Stimulated activated CD4-positive, alpha-beta T cell treated with anti-CD3 and anti-CD28 coated beads, TNF-alpha, amount 100 ng/mL, for 24 hours (primary cell): ENCODE measurements at places on chromosomes 5 and 9.

- no peak for DNase-seq
Observed at GRCh38 chr5:143562935-143563334, 159.4 kb upstream of the NR3C1 start.

GRCh38 chr5:16693879-16694278, 77.1 kb upstream of the RETREG1 start:
- no peak for DNase-seq

GRCh38 chr5:168282120-168282519, 9.3 kb upstream of the WWC1 start:
- DNase-seq = no peak

GRCh38 chr5:163534492-163535094, 29.2 kb downstream of the MAT2B start:
- no peak for DNase-seq

- no peak for DNase-seq
Observed at GRCh38 chr5:16727755-16728325, 111.0 kb upstream of the RETREG1 start.

- DNase-seq = no peak
Observed at GRCh38 chr5:87190687-87191086, 77.0 kb upstream of the RASA1 start.

DNA sequence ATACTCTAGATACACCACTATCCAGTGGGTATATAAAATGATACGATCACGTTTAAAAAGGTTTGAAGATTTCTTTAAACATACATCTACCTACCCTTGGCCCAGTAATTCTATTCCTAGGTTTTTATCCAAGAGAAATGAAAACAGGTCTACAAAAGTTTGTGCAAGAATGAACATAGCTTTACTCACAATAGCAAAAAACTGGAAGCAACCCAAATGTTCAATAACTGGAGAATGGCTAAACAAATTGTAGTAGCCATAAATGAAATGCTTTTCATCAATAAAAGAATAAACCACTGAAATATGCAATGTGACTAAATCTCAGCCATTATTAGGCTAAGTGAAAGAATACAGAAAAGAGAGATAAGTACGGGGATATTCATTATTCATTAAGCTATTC, 438.9 kb downstream of the ARHGEF28 start:
- no peak for DNase-seq

DNA sequence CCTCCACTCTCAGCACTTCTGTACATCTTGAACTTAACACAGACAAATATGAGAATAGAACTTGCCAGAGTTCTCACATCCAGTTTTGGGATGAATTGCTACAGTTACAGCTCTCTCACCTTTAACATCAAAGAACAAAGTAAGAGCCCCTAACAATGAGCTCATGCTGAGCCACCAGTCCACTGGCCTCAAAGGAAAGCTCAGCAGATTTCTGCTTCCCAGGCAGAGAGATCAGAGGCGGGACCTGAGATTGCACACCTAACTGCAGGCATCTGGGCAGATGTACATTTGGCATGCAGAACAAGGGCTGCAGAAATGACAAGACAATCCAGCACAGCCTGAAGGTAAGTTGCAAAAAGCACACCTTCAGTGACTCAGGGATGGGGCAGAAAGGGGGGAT, 300.9 kb downstream of the MRPS30 start:
- DNase-seq = no peak

GRCh38 chr9:83526901-83527300, 11.3 kb downstream of the FRMD3 start:
- DNase-seq = no peak

GRCh38 chr5:91170266-91170665, 212.9 kb downstream of the ARRDC3 start:
- DNase-seq = no peak

GRCh38 chr9:80994892-80995291, 694.5 kb downstream of the TLE1 start:
- no peak for DNase-seq

DNA sequence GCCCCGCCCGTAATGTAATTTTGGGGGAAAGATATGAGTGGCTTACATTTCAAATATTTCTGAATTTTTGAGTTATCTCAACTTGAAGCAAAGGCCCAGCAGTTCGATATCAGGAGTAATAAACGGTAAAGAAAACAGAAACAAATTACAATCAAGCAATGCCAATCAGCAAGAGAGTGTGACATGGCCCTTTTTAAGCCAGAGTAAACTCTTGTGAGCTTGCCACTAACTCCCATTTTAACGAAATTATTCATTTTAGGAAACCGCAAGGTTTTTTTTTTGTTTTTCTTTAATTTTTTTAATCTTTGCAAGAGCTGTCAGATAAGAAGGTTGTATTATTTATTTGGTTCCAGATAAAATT, 17.6 kb upstream of the CDK7 start:
- no peak for DNase-seq

GRCh38 chr9:98570055-98570454, 138.7 kb downstream of the GABBR2 start:
- DNase-seq = no peak

GRCh38 chr9:38020151-38021076, 48.6 kb downstream of the SHB start:
- DNase-seq = no peak

DNA sequence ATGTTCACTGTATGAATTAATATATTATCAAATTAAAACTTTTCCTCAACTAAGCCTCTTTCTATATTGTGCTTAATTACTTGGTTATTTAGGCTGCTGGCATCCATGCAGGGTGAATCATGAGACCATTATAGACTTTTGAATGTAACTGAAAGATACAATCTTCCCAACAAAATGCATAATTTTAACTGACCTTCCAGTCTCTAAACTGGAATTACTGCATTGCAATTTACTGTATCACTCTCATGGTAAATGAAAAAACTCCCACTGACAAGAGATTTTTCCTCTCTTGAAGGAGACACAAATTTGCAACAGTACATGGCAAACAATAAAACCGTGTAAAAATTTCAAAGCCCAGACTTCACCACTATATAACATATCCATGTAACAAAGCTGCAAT, 349.5 kb downstream of the DRD1 start:
- DNase-seq = no peak

GRCh38 chr9:121445986-121446385, 53.7 kb downstream of the GGTA1 start:
- DNase-seq = no peak

DNA sequence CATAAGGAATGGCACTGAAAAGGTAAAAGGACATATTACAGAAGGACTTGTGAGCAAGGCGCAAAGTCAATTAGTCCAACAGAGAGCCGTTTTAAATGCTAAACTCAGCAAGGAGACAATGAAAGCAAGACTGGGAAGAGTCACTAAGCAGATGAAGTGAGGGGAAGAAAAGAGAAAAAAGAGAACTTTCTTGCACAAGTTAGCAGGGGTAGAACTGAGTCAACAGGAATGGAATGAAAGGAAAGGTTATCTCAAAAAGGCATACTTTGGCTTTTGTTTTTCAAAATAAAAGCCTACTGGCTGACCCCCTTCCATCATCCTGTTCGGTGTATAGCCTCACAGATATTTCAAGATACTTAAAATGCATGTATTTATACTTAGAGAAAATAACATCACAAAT, 75.0 kb downstream of the NR6A1 start:
- DNase-seq = no peak

DNA sequence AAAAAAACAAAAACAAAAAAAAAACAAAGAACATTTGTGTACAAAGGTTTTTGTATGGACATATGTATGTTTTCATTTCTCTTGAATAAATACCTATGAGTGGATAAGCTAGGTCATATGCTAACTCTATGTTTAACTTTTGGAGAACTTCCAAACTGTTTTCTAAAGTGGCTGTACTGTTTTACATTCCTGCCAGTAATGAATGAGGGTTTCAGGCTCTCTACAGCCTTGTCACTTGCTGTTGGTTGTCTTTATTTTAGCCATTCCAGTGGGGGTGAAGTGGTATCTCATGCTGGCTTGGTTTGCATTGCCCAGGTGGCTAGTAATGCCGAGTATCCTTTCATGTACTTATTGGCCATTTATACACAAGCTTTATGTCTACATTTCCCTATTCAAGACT, 9.1 kb upstream of the TRIO start:
- DNase-seq = no peak

DNA sequence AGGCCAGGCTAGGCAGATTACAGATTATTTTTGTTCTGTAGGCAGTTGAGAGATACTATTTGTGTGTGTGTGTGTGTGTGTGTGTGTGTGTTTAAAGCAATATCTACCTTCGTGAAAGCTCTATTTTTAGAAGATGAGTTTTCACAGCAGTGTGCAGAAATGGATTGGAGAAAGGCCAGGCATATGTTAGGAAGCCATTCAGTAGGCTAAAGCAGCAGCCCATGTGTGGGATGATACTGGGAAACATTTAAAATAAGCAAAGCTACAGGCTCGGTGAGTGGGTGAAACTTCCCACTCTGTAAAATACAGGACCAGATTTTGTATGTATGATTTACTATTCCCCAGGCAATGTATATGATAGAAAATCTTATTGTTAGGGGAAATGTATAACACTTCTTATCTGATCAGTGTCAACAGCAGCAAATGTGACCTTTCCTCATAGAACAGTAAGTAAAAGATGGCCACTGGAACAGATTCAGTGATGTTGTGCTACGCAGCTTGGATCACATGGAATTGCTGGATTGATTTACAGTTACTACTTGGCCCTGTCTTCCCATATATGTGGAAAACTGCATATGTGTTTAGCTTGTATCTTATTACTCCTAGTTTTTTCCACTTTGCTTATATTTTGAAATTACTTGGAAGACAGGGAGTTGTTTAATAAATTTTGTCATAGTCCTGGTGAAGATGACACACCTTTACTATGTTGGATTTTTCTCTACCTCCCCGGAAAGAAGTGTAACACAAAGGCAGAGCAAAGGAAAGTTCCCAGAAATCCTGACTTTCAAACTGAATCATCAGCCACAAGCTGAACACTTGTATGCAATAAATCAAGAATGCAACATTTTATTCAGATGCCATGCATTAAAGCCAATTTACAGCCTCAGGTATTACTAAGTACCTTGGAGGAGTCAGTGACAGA, 1077.7 kb upstream of the SEMA6A start:
- DNase-seq = no peak

DNA sequence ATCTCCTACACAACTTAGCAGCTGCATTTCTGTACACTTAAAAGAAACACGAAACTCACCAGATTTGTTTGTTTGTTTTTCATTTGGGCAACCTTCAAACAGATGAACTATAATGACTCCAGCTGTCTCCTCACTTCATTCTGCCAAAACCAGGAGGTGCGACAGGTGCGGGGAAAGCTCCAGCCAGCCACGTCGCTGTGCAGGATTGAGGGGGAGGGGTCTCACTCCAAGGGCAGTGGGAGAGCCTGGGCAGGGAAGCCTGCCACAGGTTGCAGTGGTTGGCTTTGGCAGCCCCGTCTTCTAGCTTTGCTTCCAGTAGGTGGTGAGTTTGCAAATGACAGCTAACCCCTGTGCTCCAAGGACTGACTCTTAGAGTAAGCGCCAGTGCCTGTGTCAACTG, 215.8 kb downstream of the CEMIP2 start:
- DNase-seq = no peak

DNA sequence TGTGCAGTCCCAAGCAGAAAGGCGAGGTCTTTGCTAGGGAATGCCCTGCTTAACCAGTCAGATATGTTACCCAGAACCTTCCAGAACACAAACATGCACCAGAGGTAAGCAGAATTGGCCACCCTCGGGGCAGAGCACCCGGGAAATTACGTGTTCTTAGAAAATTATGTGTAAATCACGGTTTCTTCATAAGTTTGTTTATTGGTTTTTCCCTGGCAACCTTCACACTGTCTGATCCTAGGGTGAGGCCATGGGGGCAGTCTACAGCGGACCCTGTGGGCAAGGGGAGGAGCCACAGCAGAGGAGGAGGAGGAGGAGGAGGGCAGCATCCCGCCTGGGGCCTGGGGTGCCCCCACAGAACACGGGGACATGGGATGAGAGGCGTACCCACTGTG, 31.4 kb downstream of the RXRA start:
- no peak for DNase-seq

- no peak for DNase-seq
Observed at GRCh38 chr5:171614971-171615653, 170.5 kb upstream of the SMIM23 start.

DNA sequence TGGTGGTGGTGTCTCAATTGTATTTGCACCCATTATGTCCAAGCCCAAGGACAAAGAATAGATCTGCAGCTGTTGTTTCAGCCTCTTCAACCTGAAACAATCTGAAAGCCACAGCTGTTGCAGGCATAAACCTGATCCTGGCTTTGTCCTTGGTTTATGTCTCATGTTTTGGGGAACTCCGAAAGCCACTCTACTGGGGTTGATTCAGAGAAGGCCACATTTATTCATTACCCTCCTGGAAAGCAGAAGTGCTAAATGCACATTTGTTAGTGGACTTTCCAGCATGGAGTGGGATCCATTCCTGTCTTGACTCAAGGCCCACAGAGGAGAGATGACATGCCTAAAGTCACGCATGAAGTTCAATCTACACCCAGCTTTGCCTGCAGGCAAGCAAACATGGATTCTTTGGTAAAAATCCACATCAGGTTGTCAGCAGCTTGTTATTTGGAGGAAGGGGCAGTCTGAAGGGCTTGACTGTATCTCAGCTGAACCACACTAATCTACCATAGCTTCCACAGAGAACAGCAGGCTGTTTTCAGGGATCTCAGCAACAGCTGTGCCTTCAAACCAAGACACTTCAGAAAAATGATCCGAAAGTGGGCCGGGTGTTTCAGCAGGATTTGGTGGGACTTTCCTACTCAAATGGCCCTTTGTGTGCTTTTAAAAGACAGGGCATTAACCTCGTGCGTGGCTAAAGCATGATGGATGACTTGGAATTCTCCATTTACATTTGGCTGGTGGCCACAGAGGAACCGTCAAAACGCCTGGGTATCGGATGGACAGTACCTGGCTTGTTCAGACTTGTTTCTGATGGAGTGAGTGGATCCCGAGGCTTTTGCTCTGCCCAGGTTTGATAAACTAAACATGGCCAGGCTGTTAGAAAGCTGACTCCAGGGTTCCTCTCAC, 36.2 kb upstream of the ADAM19 start:
- no peak for DNase-seq

DNA sequence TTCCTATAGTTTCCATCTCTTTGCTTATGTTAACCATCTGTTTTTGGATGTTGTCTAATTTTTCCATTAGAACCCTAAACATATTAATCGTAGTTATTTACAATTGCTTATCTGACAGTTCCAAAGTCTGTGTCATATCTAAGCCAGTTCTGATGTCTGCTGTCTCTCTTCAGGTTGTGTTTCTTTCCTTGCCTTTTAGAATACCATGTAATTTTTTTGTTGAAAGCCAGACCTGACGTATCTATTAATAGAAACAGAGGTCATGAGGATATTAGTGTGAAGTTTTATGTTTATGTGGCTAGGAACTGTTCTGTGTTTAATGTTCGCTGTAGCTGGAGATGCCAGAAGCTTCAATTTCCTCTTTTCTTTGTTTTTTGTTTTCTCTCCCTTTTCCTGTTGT, 52.2 kb downstream of the ZNF618 start:
- no peak for DNase-seq
